ENCODE measurements at places on chromosomes 2 and 18.

- DNase-seq = no peak
Observed at GRCh38 chr18:9530226-9531009, 55.1 kb downstream of the RALBP1 start.

DNA sequence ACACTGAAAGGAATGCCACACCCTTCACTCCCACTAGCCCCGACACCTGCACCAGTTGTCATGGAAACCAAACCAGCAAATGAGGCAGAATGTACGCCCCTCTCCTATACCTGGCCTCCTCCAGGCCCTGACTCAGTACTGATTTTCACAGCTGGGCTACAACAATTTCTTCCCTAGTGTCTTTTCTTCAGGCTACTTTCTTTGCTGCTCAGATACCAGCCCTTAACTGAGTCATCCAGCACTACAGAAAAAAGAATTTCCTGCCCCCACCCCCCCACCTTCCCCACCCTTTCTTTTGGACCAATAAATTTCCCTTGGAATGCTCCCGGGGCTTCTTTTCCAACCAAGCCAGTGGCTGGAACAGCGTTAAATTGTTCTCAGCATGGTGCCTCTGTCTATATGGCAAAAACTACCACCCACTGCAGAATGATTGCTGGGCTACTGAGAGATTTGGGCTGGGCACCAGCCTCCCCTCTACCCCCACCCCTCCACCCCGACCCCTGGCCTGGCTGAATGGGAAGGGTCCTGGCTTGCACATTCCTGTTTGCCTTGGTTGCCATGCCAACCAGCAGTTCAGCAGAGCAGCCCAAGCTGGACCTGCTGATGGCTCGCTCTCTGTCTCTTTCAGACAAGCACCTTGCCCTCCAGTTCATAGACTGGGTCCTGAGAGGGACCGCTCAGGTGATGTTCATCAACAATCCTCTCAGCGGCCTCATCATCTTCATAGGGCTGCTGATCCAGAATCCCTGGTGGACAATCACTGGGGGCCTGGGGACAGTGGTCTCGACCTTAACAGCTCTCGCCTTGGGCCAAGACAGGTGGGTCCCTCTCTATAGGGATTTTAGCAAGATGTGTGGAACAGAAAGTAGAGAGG, 11.3 kb downstream of the SLC14A2 start:
- no peak for DNase-seq

DNA sequence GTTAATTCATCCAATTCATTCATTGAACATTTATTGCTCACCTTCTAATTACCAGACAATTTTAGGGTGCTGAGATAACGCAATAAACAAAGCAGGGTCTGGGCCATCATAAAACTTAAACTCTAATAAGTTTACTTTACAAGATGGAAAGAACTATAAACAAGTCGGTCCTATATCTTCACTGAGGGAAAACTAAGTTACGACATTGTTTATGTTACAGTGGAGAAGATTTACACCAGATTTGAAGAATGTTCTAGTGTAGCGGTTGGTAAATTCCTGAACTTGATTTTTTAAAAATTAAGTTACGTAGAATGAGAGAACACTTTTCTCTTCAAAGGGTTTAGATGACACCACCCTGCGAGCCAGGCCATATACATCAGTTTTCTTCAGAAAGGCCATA, 20.7 kb upstream of the FRZB start:
- no peak for DNase-seq

- no peak for DNase-seq
Observed at GRCh38 chr18:3395466-3395865, 54.5 kb upstream of the TGIF1 start.

DNA sequence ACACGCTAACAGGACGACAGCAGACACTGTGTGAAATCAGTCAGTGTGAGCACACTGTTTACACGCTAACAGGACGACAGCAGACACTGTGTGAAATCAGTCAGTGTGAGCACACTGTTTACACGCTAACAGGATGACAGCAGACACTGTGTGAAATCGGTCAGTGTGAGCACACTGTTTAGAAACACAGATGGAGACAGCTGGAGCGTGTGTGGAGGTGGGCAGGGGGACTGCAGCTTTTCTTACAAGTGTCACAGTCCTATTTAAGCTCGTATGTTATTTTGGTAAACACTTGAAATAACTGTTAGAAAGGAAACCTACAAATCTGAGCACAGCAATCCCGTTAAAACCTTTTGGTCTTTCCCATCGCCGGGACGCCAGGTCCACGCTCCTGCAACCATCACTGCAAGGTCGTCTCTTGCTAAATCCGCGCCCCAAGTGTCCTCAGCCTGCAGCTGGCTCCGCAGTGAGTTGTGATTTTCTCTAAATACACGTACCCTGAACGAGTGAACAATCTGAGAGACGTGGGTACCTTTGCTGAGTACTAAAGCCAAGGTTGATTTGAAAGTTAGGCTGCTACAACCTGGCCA, 58.9 kb upstream of the CTDP1 start:
- peak; percentile 42 for DNase-seq

- no peak for DNase-seq
Observed at GRCh38 chr2:47735136-47735869, 47.6 kb upstream of the MSH6 start.

GRCh38 chr2:33510586-33510968, 34.1 kb downstream of the RASGRP3 start:
- DNase-seq = no peak
